Cerebellum (tissue), 4 donors: ENCODE measurements at places on chromosomes 1 and 21.
A peak's percentile ranks its signal among the peaks of the same experiment; 100 is the strongest.

GRCh38 chr1:107997866-107998265 lies 32.9 kb upstream of the VAV3 start:
- DNase-seq = no peak

- no peak for DNase-seq
Measured at GRCh38 chr1:93143136-93143535, 37.1 kb downstream of the TMED5 start.

DNA sequence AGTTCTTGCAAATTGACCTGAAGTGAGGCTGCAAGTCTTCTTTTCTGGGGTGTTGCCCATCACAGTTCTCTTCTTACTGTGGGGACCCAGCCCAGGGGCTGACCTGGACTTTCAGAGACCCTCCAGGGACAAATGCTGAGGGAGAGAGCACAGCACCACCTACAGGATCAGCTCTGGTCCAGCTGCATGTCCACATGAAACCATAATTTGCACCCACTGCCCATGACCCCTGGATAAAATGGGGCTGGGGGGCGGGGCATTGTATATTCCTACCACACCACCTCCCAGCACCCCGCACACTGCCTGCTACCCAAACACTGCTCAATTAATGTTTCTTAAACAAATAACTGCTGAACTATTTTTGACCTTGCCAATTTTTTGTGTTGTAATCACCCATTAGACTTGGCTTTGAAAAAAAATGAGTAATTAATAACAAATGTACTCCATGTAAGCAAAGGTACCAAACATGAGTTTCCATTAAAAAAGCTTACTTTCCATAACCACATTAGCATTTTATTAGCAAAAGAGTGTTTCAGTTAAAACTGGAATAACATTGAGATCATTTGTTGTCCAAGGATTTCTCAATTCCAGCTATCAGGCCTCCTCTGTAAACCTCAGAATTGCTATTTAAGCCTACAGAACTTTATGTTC lies 168.0 kb upstream of the RAB4A start:
- DNase-seq = no peak

DNA sequence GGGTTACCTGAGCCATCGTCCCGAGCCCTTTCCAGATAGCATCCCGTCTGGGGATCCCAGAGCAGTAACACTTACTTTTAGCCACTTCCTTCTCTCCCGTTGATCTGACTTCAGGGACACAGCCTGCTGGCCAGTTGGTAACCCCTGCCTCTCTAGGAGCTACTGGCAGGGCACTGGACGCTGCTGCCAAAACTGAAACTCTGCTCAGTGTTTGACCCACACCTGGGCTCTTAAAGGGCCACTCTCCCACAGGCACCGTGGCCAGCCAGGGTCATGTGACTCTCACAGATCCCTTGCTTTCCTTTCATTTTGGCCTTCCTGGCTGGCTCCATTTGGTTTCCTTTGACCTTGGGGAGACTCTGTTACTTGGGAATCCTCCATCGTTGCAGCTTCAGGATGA lies at the start of gene PIGR:
PIGR (minus strand) TSS at position 206 of the 400 bp plus-strand sequence. CDS start 5,935 bp downstream, outside the sequence.
- no peak for DNase-seq

DNA sequence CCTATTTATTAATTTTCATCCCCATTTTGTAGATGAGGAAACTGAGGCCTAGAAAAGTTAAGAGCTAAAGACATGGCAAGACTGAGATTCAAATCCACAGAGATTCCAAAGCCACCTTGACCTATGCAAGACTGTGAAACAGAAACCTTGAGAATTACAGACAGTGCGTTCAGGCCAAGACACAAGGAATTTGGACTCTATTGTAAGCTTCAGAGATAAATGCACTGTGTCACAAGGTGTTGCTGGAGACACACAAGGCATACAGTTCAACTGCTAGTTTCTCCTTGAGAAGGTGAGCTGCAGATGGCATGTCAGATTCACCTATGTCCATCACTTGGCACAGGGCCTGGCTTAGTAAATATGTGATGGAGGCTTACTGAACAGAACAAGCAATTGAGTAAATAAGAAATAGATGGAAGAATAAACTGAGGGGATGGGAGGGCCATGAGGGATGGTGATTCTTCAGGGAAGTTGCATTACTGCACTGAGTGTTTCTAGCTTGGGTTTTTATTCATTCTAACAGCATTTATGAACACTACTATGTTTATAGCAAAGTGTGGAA lies 215.0 kb downstream of the DAB1 start:
- peak; percentile 33 for DNase-seq

- DNase-seq = no peak
Measured at GRCh38 chr1:236654957-236655356, 31.3 kb upstream of the ACTN2 start.

GRCh38 chr1:94011709-94012595 lies 102.7 kb upstream of the GCLM start:
- DNase-seq = no peak

DNA sequence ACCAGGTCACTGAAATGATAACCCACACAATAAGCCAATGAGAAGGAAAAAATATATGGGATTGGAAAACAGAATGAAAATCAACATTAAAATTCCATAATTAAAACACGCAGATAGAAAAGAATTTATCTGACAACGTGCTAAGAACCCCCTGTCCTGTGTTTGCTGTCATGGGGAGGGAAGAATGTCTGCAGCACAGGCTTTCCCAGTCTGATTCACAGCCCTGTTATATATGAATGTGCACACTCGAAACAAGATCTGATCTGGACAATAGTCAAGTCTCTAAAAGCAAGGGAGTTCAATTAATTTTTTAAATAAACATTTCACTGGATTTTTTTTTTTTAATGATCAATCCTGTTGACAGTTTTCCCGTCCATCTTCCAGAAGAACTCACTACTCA lies 220.0 kb downstream of the RERE start:
- DNase-seq = peak; percentile 23

GRCh38 chr1:28246427-28246832 lies 10.5 kb downstream of the ATP5IF1 start:
- DNase-seq = no peak

DNA sequence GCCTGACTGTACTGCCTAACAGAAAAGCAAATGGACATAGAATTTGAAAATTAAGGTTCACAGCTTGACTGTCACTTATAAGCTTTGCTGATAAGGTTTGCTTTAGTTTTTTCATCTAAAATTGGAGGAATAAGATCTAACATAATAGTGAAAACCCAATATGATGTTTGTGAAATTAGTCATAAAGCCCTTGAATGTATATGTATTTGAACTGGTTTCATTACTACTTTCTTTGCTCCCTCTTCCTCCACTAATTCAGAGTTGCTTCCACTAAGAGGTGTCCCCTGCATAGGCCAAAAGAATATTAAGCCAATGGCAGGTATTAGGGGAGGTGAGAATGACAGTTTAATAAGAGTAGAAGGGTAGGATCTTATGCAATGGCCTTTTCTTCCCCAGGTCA lies 10.5 kb downstream of the PRPF38A start:
- no peak for DNase-seq

DNA sequence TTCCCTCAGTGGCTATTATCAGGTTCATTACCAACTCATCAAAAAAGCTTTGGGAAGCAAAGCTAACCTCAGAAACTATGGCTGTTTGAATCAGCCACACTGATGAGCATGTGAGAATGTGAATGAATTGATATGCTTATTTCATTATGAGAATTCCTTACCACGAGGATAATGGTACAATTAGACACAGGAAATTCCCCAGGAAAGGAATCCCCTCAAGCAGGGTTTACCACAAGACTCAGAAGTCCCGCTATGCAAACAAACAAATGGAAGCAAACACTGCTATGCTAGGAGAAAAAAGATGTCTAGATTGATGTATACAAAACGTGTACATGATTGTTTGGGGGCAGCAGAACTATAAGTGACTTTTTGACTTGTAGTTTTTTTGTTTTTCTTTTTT lies 205.0 kb downstream of the HMCN1 start:
- no peak for DNase-seq

- DNase-seq = no peak
Measured at GRCh38 chr1:119898981-119899720, 2.8 kb upstream of the ADAM30 start.

DNA sequence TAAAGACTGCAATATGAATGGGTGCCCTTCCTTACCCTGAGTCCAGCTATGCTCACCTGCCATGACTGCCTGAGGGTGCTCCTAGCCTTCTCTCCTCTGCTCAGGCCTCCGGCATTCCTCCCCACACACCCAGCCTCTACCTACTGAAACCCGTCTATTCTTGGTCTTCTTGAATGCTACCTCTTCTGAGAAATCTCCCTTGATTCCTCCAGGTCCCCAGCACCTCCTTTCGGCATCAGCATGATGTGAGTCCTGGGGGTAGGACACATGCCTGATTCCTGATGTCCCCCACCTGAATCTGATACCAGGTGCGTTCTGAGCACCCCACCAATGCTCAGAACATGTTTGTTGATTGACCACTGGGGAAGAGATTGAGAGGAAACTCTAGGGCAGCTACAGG lies 8.6 kb downstream of the LDLRAD1 start:
- DNase-seq = no peak

DNA sequence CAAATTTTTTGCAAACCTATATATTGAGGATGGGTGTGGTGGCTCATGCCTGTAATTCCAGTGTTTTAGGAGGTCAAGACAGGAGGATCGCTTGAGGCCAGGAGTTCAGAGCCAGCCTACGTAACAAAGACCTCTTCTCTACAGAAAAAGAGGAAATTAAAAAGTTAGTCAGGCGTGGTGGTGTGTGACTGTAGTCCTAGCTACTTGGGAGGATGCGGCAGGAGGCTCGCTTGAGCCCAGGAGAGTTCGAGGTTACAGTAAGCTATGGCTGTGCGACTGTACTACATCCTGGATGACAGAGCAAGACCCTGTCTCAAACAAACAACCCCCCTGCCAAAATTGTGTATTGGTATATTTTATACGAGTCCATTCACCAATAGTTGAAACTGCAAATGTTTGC lies 589.7 kb downstream of the DPYD start:
- no peak for DNase-seq

- no peak for DNase-seq
Measured at GRCh38 chr21:15058854-15059263, 5.9 kb downstream of the NRIP1 start.

DNA sequence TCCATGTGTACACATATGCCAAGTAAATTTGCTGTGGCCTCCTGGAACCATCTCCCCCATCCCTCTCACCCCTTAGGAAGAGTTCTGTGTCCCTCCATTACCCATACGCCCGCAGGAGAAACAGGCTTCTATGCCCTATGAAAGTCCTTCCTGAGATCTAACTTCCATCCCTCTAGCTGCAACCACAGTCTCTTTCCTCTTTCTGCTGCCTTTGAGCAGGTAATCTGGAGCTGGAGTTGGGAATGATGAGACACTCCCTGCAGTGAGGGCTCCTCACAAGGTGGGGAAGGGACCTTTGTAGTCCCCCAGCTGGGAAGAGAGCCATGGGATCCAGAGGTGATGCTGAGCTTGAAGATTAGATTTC lies 2.0 kb upstream of the KCNQ4 start:
- no peak for DNase-seq

GRCh38 chr1:53546409-53547155 lies 87.4 kb downstream of the DMRTB1 start:
- DNase-seq = no peak

DNA sequence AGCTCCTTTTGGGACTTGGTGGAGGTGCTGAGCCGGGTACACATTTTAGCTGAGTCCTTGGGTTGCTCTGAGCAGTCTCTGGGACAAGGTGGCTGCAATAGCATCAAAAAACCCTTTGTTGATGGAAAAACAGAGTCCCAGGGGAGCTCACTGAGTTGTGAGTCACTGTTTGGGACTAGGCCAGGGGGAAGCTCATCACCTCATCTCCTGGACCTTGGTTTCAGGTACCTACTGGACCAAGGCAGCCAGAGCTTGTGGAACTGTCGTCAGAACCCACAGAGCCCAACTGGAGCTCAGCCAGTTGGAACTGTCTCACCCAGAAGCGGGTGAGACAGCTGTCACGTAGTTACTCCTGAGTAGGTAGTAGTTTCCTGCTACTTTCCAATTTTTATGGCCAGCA lies 146.7 kb downstream of the HLX start:
- no peak for DNase-seq

GRCh38 chr1:214902636-214903320 lies 179.8 kb upstream of the KCNK2 start:
- DNase-seq = no peak

DNA sequence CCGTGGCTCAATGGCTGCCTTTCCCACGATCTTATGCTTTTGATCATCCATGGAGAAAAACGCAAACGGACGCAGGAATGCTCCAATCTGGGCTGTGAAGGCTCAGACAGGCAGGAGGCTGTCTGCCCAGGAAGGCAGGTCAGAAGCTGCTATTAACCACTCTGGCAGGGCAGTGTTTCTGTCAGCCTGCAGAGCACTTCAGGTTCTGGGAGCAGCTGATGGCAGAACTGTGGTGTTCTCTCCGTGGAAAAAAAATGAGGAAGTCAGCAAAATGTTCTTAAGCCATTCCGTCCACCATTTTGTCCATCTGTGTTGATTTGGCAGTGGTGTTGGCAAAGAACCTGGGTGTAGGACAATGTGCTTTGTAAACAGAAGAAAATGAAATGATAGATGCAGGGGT lies 91.7 kb downstream of the SIM2 start:
- DNase-seq = peak; percentile 70

DNA sequence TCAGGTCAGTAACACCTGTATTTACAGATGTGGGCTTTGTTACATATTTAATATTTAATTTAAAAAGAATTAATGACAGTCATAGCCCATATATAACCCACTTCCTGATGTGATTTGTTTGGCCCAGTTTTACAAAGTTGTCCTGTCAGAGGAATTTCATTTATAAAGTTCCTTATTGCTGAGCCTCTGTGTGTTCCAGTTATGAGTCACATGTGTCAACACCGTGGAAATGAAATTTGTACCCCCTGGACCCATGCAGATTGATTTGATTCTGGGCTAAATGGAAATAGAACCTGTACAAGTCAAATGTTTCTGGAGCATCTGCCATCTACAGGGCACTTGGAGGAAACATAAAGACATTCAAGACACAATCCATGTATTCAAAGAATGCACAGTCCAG lies 149.2 kb downstream of the CACNA1E start:
- no peak for DNase-seq

- DNase-seq = no peak
Measured at GRCh38 chr1:47334765-47335435, 1.3 kb downstream of the CMPK1 start.

GRCh38 chr1:107963601-107964335 lies 1.2 kb downstream of the VAV3 start:
- DNase-seq = no peak

- no peak for DNase-seq
Measured at GRCh38 chr1:3641046-3641760, 8.7 kb downstream of the WRAP73 start.

- no peak for DNase-seq
Measured at GRCh38 chr21:43619856-43620255, 39.4 kb downstream of the HSF2BP start.
